Nephron progenitor cell (in vitro differentiated cells): ENCODE measurements at places on chromosomes 5 and 9.

DNA sequence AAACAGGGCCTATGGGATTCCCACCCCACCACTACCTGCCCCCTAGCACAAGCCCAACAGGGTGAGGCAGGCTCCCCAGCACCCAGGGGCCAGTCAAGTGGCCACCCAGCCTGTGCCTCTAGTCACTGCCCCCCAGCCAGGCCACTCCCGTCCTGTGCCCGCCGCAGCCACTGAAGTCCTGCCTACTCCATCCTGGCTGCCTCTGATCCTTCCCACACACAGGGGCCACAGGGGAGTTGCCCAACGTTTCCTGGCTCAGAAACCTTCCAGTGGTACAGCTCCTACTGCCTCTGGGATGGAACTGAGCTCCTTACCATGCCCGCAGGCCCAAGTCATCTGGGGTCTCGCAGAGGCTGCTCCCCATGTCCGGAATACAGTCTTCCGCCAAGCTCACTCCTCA lies 70.2 kb upstream of the STXBP1 start:
- DNase-seq = no peak

GRCh38 chr5:75824323-75824722 lies 107.1 kb upstream of the POC5 start:
- DNase-seq = no peak

DNA sequence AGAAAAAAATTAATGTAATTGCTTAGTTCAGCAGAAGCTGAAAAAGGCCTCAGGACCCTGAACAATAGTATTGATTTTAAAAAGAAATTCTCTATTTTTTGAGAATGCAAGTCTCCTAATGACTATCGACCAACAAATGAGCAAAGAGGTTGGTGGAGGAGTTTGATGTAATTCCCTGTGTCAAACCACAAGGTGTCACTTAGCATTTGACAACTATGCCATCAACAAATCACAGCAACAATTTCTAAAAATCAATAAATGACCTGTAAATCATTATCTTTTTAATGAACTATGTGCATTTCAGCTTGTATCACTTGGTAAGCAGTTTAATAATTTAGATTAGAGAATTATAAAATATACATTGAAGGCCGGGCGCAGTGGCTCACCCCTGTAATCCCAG lies 133.7 kb downstream of the PRELID2 start:
- DNase-seq = no peak

DNA sequence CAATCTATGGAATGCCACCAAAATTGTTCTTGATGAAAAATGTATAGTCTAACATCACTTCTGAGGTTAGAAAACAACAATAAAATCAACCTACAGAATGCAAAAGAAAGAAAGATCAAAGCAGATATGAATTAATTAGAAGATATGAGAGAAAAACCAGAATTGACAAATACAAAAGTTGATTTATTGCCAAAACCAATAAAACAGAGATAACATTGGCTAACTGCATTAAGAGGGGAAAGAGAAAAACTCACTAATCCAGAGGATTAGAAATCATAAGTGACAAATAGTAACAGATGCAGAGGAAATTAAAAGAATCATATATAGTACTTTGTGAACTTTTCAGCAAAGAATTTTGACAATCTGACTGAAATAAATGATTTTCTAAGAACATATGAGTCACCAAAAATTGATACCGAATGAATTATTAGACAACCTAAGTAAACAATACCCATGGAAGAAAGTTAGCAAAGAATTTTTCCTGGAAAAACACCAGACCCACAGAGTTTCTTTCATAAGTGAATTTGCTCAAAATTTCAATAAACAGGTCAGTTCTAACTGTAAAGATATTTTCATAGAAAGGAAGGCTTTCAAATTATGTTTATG lies 167.7 kb downstream of the AOPEP start:
- no peak for DNase-seq

DNA sequence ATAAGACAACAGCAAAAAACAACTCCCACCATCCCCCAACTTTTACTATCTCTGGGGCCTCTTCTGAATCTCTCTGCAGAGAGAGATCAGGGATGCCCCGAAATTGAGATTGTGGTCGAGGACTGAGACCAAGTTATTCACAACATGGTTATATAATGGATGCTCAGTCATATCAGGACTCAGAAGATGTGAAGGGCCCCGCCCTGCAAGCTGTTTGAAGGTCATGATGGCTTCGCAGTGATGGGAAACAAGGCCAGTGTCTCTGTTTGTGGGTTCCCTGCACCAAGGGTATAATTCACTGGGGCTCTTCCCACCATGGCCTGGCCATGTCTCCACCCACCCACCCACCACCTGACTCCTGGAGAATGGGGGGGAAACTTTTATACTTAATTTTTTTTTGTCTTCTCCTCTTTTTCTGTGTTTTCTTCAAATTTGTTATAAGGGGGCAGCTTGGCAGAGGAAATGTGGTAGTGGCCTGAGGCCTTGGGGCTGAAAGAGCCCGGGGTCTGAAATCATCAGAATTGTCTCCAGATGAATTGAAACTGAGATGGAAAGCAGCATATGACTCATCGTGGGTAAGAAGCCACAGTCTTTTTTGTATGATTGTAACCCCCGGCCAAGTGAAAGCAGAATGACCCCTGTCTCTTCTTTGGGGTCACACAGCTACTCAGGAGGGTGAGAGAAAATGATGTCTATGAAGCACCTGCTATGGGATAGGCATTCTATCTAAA lies 15.0 kb upstream of the TEX48 start:
- no peak for DNase-seq

- DNase-seq = no peak
Observed at GRCh38 chr5:56019306-56020272, 24.8 kb upstream of the IL6ST start.

DNA sequence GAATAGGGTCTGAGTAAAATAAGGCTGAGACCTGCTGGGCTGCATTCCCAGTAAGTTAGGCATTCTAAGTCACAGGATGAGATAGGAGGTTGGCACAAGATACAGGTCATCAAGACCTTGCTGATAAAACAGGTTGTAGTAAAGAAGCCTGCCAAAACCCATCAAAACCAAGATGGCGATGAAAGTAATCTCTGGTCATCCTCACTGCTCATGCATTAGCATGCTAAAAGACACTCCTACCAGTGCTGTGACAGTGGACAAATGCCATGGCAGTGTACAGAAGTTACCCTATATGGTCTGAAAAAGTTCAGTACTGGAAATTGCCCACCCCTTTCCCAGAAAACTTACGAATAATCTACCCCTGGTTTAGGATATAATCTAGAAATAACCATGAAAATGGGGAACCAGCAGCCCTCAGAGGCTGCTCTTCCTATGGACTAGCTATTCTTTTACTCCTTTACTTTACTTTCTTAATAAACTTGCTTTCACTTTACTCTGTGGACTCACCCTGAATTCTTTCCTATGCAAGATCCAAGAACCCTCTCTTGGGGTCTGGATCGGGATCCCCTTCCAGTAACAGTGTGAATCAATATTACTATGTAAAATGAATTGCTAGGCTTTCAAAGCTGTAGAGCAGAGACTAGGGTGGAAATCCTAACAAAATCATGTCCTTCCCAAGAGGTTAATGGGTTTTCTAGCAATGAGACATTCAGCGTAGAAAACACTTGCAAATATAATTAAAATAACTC lies 257.8 kb downstream of the KIAA0825 start:
- no peak for DNase-seq

- DNase-seq = no peak
Observed at GRCh38 chr5:167993771-167994170, 297.7 kb upstream of the WWC1 start.

DNA sequence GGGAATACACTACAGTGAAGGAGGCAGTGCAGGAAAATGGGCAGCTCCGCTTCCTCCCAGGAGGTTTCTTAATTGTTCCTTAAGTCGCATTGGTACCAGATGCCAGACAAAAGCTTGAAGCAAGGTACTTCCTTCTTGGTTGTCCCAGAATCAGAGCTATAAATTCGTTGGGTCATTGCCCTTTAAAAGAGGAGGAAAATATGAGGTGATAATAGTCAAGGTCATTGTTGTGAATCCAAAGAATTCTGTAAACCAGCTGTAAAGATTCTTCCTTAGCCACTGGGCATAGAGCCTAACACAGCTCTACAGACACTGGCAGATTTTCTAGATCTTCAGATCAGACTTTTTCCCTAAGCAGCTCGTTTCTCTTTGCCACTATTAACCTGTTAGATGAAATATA lies 444.1 kb upstream of the TLE4 start:
- no peak for DNase-seq

GRCh38 chr5:119379942-119380547 lies 24.2 kb downstream of the TNFAIP8 start:
- DNase-seq = no peak

DNA sequence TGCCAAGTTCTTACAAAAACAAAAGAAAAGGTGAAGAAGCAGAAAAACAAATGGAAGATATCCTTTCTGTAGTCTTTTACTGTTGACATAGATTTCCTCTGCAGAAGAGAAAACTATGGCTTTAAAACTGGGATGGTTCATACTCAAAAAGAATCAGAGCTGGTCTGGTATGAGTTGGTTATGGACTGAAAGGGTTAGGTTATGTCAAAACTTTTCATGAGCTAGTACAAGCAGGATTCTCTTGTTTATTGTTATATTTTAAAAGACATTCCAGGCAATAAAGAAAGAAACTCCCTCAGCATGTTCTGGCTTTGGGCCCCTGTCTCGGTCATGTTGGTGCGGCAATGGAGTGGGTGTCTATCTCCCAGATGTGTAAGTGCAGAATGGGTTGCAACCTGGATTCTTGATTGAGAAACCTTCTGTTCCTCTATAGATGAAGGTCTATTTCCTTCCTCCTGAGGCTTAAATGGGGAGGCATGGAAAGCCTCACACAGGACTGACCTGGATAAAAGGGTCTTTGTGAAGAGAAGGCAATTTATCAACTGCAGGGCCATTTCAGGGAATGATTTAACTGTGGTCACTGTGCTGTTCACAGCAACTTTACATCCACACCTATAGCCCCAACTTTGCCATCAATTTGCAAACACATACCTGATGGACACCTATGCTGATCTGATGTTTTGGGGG lies 209.6 kb upstream of the TNC start:
- no peak for DNase-seq

GRCh38 chr5:9054821-9055589 lies 490.9 kb downstream of the SEMA5A start:
- DNase-seq = no peak

GRCh38 chr9:68825762-68826472 lies 120.9 kb downstream of the PIP5K1B start:
- no peak for DNase-seq

GRCh38 chr9:68705531-68706362 lies 707 bp downstream of the PIP5K1B start:
- no peak for DNase-seq

- no peak for DNase-seq
Observed at GRCh38 chr9:12988258-12988657, 213.4 kb downstream of the LURAP1L start.

GRCh38 chr9:114612272-114612923 lies 1.3 kb downstream of the TMEM268 start:
- no peak for DNase-seq

DNA sequence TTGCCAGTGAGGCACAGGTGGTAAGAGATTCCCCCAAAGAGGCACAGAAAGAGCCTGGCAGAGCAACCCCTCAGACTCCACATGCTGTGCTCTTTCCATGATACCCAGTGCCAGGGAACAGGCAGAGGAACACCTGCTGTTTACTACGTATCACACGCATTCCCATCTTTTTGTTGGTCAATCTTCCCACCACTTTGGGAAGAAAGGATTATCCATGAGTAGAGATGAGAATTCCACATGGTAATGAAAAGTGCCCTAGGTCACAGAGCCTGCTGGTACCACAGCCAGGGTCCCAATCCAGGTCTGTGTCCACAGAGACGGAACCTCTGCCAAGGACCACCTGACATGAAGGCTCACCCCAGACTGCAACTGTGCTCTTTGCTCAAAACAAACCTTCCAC lies 86.6 kb downstream of the LHFPL2 start:
- no peak for DNase-seq

GRCh38 chr9:95316794-95317118 lies 753 bp downstream of the FANCC start:
- DNase-seq = peak; percentile 76

- DNase-seq = no peak
Observed at GRCh38 chr5:6454628-6455053, 6.0 kb downstream of the UBE2QL1 start.

GRCh38 chr5:154776167-154776566 lies 21.0 kb downstream of the LARP1 start:
- DNase-seq = no peak

- DNase-seq = peak; percentile 66
Observed at GRCh38 chr9:126625329-126626126, 11.8 kb downstream of the LMX1B start.

DNA sequence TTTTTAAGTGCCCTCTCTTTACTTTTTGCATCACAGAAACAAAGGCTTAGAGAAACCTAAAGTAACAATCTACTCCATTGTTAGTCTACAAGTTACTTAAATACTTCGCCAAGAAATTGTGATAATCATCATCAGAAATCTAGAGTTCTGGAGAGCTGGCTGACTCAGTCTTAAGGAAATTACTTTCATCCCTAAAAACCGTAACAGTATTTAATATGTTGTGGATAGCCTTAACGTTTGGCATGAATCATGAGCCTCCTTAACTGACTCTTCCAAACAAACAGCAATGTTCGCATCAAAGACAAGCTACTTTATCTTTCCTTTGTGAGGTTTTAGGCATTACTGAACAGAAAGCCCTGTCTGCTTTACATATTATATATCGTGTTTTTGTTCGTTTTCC lies 128.7 kb downstream of the NIPBL start:
- DNase-seq = no peak

- no peak for DNase-seq
Observed at GRCh38 chr5:1536871-1537602, 13.3 kb upstream of the LPCAT1 start.

GRCh38 chr5:86974955-86975354 lies 292.7 kb upstream of the RASA1 start:
- DNase-seq = no peak

- DNase-seq = peak; percentile 18
Observed at GRCh38 chr5:10030219-10030831, 219.4 kb downstream of the ATPSCKMT start.

DNA sequence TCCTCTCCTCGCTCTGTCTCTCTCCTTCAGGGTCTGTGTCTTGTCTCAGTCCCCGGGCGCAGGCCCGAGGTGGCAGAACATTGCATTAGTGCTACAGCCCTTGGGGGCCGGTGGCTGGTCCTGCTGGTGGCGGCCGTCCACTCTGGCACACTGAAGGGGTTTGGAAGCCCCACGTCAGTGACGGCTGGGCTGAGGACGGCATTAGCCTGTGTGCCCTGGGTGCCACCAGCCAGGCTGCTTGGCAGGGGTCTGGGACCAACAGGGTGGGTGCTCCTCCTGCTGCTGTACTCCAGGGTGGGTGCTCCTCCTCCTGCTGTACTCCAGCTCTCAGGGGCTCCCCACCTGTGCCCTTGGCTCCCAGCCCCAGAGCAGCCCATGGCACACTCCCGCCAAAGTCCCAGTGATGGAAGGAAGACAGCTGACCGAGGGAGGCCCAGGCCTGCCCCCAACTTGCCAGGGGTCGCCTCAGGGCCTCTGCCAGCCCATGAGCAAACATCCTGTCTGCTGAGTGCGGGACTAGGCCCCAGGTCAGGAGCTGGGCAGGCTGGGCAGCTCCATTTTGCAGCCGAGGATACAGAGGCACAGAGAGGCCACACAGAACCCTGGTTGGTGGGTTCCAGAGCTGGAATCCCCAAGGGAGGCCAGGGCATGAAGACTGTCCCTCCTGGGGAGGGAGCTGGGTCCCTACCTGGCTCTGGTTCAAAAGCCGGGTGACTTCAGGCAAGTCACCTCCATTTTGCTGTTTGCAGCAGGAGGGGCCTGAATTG lies 27.3 kb downstream of the SARDH start:
- DNase-seq = peak; percentile 4
